ENCODE measurements at places on chromosomes 7 and 10. TPM values are rescaled to one million over a fixed set of nuclear protein-coding genes. Genes with fewer than 3 reads are reported as not detected.

- DNase-seq: no peak
Measured at GRCh38 chr10:46514899-46515298, 41.6 kb downstream of the GPRIN2 start.

DNA sequence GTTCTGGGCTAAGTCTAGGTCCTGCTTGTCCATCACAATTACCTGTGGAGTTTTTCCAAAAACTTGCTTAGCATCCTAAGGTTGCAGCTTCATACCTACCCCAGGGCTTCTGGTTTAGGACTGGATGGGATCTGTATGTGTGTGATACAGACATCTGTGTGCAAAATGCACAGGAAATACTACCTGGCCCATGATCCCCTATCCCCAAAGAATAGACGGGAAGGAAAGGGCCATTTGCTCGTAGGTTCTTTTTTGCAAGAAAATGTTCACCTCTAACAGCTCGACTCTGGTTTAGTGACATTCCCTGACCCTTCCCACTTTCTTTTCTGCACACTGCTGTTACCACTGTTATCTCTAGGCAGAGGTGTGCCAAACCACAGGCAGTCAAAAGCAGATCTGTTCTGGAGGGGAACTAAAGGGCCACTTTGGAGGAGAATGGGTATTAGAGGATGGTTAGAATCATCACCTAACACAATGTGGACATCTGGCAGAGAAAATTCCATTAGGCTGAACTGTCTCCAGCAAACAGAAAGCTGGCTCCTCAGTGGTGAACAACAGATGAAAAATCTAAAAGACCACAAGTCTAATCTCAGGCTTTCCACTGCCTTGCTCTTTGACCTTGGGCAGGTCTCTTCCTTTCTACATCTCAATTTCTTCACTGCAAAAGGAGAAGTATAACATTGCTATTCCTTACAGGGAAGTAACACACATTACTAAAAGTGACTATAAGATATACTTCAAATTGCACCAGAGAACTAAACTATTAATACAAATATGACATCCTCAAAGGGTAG lies 107.4 kb downstream of the UBE2H start:
- no peak for DNase-seq

- no peak for DNase-seq
Measured at GRCh38 chr10:34651416-34652195, 163.5 kb downstream of the PARD3 start.

DNA sequence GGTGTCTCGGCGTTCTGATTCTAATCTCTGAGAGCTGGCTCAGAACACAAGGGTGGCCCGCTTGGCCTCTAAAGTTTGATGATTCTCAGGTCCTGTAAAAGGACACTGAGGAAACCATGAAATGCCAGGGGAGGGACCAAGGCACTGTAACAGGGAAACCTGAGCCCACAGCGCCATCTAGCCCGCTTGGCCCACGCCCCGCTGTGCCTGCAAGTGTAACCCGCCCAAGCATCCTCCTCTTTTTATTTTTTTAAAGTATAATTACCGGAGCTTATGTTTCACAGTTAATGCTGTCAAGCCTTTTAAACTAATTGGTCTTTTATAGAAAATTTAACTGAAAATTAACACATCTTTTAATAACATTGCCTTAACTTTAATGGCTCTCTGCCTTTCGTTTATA lies 734.7 kb downstream of the KCNMA1 start:
- no peak for DNase-seq

- no peak for DNase-seq
Measured at GRCh38 chr7:22730066-22730710, 3.2 kb downstream of the IL6 start.

- no peak for DNase-seq
Measured at GRCh38 chr7:84982199-84982598, 204.7 kb downstream of the SEMA3D start.

- no peak for DNase-seq
Measured at GRCh38 chr10:117492504-117492903, 50.0 kb upstream of the EMX2 start.

GRCh38 chr10:1829712-1830111 lies 92.4 kb upstream of the ADARB2 start:
- DNase-seq: no peak

DNA sequence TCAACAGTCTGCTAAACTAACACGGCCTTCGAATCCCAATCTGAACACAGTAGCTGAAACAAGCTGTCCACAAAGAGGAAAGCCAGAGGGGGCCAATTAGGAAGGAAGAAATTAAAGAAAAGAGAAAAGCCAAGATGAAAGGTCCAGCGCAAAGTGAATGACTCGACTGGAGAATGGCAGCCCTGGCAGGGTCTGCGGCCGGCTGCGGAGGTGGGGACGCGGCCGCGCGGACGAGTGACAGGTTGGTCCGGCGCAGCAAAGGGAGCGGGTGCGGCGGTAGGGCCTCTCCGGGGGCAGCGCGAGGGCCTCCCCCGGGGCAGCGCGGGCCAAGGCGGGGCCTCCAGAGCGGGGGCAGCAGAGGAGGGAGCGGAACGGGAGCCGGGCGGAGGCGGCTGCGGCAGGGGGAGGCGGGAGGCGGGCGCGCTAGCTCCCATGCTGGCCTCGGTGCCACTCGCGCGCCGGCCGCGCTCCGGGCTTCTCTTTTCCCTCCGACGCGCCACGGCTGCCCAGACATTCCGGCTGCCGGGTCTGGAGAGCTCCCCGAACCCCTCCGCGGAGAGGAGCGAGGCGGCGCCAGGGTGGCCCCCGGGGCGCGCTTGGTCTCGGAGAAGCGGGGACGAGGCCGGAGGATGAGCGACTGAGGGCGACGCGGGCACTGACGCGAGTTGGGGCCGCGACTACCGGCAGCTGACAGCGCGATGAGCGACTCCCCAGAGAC lies at the start of gene VWC2:
Gene VWC2, plus strand, starts transcription at position 421 of the 718 bp plus-strand sequence. CDS start 1,798 bp downstream, outside the sequence.
- no peak for DNase-seq

DNA sequence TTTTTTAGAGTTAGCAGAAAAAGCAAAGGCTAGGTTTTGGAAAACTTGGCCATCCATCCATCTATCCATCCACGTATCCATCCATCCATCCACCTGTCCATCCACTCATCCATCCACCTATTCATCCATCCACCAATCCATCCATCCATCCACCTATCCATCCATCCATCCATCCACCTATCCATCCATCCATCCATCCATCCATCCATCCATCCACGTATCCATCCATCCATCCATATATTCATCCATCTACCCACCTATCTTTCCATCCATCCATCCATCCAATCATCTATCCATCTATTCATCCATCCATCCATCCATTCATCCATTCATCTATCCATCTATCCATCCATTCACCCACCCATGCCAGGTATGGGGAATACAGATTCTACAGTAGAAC lies 81.7 kb upstream of the MPP7 start:
- DNase-seq: no peak

The ABCC2 gene
- 0.70 TPM for total RNA-seq

The ABCA13 gene
- 0.44 TPM for total RNA-seq

The CALHM1 gene
- not detected for total RNA-seq

The SLC18A2 gene
- not detected for total RNA-seq

The AIFM2 gene
- 2.3 TPM for total RNA-seq

The ADAM22 gene
- total RNA-seq: 1.1 TPM

The CHN2 gene
- total RNA-seq: 7.0 TPM

The MARCHF5 gene
- total RNA-seq: 17.2 TPM

The PDGFA gene
- 44.5 TPM for total RNA-seq

The GNA12 gene
- 86.9 TPM for total RNA-seq

The DMBT1 gene
- total RNA-seq: 0.12 TPM

The ERVW-1 gene
- total RNA-seq: not detected

Measured in glomerular endothelial cell (primary cell).